MCF 10A (cell line): ENCODE measurements at places on chromosomes 13 and 19. TPM values are rescaled to one million over a fixed set of nuclear protein-coding genes. Genes with fewer than 3 reads are reported as not detected.

- peaks cover 59% of the 10 kb centered on the region for H3K4me1 ChIP-seq
- peaks cover 6% of the 10 kb centered on the region for H3K36me3 ChIP-seq
- peak; percentile 97 for DNase-seq
- peak overlapping the region; percentile 96 for H3K27ac ChIP-seq
- H3K27me3 ChIP-seq = no peaks in the 10 kb centered on the region
These were observed 384.3 kb downstream of the EFNB2 start for GRCh38 chr13:106151056-106151699.

GRCh38 chr13:19845758-19846157, 17.7 kb downstream of the ZMYM5 start:
- no peak overlapping the region for H3K27ac ChIP-seq
- peaks cover 64% of the 10 kb centered on the region for H3K36me3 ChIP-seq
- DNase-seq = peak; percentile 97
- H3K4me3 ChIP-seq = no peak overlapping the region
- no peaks in the 10 kb centered on the region for H3K27me3 ChIP-seq
- H3K4me1 ChIP-seq = peaks cover 6% of the 10 kb centered on the region

DNA sequence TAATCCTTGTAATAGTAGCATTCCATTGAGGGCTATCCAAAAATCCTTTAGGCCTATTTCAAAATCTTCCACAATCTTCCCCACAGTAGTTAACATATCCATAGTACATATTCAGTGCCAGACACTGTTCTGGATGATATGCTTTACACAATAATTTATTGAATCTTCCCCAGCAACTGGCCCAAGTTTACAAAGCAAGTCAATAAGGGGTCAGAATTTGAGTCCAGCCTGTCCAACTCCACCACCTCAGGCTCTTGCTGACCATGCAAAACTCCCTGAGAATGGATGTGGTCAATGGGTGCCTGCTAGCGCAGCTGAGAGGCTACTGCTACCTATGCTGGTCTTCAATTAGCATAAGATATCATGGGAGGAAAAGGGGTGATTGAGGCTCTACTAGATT, 529.6 kb downstream of the FGF9 start:
- no peaks in the 10 kb centered on the region for H3K36me3 ChIP-seq
- H3K27me3 ChIP-seq = no peaks in the 10 kb centered on the region
- H3K4me1 ChIP-seq = peaks cover 7% of the 10 kb centered on the region
- H3K4me3 ChIP-seq = no peak overlapping the region

ZNF433 gene
- 1.3 and 1.6 TPM in 2 replicates for total RNA-seq

ACP7 gene
- not detected in 2 replicates for total RNA-seq

TUBA3C gene
- not detected in 2 replicates for total RNA-seq

ZNF773 gene
- 11.2 and 12.4 TPM in 2 replicates for total RNA-seq

TIMM13 gene
- 123 and 188 TPM in 2 replicates for total RNA-seq
